Spinal cord (tissue), 10 donors: ENCODE measurements at places on chromosomes 2 and 18. TPM values are rescaled to one million over a fixed set of nuclear protein-coding genes. Genes with fewer than 3 reads are reported as not detected.
A peak's percentile ranks its signal among the peaks of the same experiment; 100 is the strongest.

The KLHL41 gene
- total RNA-seq, result 3.9 TPM

The CTAGE1 gene
- not detected for total RNA-seq

The SLC35F6 gene
- total RNA-seq, result 21.1 TPM

The NEB gene
- total RNA-seq, result 8.5 TPM

The DIPK1C gene
- 16.2 TPM for total RNA-seq

The CAPN14 gene
- total RNA-seq, result 0.40 TPM

- DNase-seq, result no peak
Measured at GRCh38 chr2:60234274-60234986, 319.0 kb downstream of the BCL11A start.

GRCh38 chr2:121075006-121075551 is 209.9 kb downstream of the TFCP2L1 start:
- peak; percentile 61 for DNase-seq

- DNase-seq, result no peak
Measured at GRCh38 chr18:22214731-22215528, 45.5 kb downstream of the GATA6 start.

- DNase-seq, result no peak
Measured at GRCh38 chr2:138742441-138743057, 37.6 kb downstream of the NXPH2 start.

GRCh38 chr2:240347949-240348500 is 87.4 kb upstream of the GPC1 start:
- DNase-seq, result no peak

- no peak for DNase-seq
Measured at GRCh38 chr2:9052821-9053533, 49.5 kb upstream of the MBOAT2 start.

DNA sequence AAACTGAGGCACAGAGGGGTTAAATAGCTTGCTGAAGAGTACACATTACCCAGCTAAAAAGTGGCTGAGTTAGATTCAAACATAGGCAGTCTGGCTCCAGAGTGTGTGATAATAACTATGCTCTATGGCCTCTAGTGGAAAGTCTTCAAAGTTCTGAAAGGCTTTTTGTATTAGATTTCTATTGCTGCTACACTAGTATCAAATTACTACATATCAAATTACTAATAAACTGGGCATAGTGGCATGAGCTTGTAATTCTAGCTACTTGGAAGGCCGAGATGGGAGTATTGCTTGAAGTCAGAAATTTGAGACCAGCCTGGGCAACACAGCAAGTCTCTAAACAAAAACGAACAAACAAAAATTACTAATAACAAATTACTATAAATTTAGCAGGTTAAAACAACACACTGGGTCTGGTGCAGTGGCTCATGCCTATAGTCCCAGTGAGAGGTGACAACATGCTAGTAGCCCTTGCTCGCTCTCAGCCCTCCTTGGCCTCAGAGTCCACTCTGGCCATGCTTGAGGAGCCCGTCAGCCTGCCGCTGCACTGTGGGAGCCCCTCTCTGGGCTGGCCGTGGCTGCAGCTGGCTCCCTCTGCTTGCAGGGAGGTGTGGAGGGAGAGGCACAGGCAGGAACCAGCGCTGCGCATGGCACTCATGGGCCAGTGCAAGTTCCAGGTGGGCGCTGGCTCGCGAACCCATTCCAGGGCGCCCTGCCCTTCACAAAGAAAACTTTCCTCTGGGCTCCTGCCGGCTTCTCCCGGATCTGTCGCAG is 38.2 kb upstream of the TWSG1 start:
- DNase-seq, result no peak

DNA sequence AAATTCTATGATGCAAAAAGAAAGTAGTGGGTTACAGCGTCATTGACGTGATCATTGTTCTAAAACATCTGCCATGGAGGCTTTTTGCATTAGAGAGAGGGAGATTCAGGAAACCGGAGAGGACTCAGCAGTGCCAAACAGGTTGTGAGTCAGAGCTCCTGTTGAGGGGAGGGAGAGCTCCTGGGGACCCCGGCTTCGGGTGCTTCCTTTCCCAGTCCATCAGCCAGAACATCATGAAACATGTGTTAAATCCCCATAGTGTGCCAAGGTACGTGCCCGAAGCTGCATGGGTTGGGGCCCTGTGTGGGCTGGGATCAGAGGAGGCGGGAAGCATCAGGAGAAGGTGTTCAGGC is 791 bp upstream of the CYRIA start:
- peak; percentile 29 for DNase-seq

GRCh38 chr18:9865764-9866490 is 19.8 kb upstream of the TXNDC2 start:
- DNase-seq, result no peak

- DNase-seq, result no peak
Measured at GRCh38 chr2:188725746-188726360, 248.3 kb upstream of the COL3A1 start.

DNA sequence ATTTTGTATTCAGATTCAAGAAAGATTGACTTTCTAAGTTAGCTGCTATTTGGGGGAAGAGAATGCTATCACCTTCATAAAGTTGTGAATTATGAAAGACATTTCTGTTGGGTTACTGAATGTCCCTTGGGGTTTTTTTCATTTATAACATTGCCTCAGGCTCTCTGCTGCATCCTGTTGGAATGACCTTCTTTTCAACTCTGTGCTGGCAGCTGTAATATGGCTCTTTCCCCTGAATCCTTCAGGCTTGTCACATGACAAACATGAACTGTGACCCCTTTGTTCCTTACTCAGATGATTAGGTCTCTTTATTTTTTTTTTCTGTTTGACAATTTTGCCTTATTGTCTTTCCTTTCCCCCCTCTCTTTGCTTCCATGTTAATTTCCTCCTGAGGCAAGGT is 159.8 kb downstream of the TAF4B start:
- DNase-seq, result no peak

DNA sequence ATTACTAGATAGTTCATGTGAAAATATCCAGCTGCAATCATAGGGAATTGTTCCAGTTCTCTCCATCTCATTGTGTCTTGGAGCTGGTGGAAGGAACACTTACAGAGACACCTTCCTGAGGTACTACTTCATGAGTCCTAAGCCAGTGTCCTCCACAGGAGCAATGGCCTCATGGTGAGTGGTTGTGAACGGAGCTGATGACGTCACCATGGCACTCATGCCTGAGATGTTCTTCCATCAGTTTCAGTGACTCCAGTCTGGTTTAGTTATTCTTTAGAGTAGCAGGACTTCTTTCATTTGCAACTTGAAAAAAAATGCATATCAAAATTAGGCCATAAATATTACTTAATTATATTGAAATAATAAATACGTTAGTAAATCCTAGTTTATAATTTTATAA is 418.6 kb downstream of the ZNF521 start:
- no peak for DNase-seq

- DNase-seq, result no peak
Measured at GRCh38 chr2:222017252-222017850, 281.4 kb downstream of the PAX3 start.

DNA sequence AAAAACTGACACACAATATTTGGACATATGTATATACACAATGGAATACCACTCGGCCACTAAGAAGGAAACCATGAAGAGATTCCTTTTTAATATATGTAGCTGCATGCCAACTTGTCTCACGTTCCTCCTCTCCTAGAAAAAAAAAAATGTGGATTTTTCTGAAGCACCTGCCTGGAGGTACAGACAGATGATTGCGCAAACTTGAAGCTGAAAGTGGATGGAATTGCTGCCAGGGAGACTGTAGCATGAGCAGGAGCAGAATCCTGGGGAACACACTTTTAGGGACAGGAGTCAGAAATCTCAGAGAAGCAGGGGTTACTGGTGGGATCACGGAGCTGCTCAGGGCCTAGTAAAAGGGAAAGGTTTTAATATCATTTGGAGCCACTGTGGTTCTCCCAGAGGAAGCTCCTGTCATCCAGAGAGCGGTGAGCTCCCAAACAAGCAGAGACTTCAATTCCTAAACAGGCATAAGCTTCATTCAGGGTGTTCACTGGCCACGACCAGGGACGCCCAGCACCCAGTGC is 640 bp upstream of the SPR start:
- DNase-seq, result no peak

- DNase-seq, result no peak
Measured at GRCh38 chr2:37854676-37855282, 70.3 kb upstream of the RMDN2 start.
